Stimulated activated CD4-positive, alpha-beta T cell treated with anti-CD3 and anti-CD28 coated beads, Interleukin-15, amount 100 ng/mL, for 24 hours (primary cell): ENCODE measurements at places on chromosomes 2 and 18.

DNA sequence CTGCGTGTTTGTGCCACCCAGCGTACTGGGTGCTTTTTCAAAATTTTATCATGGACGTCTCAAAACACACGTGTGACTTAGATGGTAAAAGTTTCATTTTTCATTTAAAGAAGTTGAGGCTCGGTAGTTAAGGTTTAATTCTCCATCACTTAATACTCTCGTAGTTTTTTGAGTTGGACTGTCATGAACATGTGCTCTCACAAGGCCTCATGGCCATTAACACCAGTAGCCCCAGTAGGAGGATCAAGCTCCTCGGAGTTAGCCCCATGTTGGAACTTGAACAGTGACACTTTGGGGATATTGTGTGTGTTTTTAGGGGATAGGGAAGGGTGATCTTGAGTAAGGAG lies 15.3 kb downstream of the NMUR1 start:
- no peak for DNase-seq

DNA sequence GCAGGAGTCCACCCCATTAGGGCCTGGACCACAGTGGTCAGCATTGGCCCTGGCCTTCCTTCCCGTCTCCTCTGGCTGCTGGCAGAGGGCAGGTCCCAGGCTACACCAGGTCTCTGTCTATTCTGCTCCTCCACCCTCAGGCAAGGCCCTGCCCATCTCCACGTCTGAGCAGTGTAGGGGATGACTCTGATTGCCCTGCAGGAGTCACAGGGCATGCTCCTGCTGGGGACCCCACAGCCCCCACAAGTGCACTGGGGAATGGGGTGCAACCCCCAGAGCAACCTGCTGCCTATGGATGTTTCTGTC lies 40.0 kb downstream of the STK25 start:
- no peak for DNase-seq

DNA sequence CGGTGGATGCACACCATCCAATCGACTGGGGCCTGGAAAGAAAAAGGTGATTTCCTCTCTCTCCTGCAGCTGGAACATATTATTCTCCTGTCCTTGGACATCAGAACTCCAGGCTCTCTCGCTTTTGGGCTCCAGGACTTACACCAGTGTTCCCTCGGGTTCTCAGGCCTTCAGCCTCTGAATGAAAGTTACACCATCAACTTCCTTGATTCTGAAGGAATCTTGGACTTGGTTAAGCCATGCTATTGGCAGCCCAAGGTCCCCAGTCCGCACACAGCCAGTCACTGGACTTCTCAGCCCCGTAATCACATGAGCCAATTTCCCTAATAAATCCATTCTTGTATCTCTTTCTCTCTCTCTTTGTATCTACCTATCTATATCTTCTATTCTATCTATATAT lies 418.9 kb downstream of the IRS1 start:
- no peak for DNase-seq

DNA sequence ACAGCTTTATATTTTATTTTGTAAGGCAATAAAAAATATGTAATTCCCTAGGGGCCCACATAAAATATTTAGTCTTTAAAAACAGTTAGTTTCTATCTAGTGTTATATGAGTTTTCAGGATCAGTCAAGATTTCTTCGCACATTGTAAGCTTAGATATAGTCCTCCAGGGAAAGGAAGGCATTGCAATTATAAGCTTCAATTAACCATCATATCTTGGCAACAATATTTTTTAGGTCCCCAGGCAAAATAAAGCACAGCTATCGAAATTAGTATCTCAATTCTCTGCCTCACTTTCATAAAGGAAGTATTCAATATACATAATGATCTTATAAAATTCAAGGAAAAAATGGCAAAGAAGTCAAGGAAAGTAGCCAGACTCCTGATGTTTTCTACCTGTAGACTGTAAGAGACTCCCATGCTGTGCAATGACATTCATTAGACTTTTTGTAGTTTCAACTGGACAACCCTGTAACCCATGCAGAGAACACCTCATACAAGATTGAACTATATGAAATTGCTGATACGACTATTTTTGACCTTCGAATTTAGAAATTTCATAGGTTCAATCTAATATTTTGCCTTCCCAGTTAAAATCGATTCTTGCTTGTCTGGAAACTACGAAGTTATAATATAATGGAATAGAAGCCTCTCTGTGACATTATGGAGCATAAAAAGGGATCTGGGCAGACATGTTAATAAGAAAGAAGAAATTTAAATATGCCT lies 96.8 kb downstream of the UNC80 start:
- no peak for DNase-seq

GRCh38 chr2:8116661-8117060 lies 565.2 kb upstream of the ID2 start:
- DNase-seq = no peak

GRCh38 chr18:43571078-43571689 lies 293.9 kb upstream of the SYT4 start:
- peak; percentile 5 for DNase-seq

DNA sequence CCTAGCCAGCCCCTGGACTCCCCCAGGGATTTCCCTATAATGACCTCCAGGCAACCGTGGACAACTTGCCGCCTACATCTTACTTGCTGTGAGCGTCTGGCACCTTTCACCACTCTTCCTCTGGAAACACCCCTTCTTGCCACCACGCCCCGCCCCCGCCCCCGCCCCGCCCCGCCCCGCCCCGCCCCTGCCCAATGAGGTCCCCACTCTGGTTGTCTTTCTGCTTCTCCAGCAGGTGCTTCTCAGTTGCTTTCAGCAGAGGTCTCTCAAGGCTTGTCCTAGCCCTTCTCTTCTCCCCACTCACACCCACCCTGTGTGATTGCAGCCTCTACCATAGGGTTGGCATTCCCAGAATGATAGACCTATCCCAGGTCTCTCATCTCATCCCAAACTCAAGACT lies 214.5 kb downstream of the EN1 start:
- no peak for DNase-seq

GRCh38 chr18:70781860-70782453 lies 493.1 kb downstream of the SOCS6 start:
- peak; percentile 71 for DNase-seq
